ENCODE measurements at places on chromosomes 7 and 10.
A peak's percentile ranks its signal among the peaks of the same experiment; 100 is the strongest.

DNA sequence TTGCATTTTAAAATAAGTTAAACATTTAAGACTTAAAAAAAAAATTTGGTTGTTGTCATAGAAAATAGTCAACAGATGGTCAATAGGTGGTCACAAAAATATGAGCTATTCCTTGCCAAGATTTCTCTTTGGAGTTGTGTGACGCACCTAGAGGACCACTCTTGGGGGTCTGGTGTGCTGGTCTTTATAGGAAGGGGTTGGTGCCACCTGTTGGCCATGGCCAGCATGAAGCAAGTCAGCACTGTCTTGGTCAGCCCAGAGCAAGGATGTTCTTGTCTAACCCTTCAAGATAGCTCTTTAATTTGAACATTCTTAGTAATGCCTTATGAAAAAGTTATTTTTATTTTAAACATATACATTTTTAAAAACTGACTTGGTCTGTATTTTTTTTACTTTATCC is 267.9 kb upstream of the CNTNAP2 start:
- DNase-seq = peak; percentile 1

DNA sequence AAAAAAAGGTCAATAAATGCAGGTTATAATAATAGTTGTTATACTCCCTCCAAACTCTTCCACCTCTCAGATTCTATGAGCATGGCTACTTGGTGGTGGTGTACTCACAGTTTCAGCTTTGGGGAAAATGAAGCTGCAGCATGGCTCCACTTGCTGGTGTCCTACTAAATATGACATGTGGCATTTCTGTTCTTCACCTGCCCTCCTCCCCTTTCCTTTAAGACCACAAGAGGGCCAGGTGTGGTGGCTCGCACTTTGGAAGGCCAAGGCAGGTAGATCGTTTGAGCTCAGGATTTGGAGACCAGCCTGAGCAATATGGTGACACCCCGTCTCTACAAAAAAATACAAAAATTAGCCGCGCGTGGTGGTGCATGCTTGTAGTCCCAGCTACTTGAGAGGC is 101.1 kb downstream of the SLC37A3 start:
- DNase-seq = no peak

DNA sequence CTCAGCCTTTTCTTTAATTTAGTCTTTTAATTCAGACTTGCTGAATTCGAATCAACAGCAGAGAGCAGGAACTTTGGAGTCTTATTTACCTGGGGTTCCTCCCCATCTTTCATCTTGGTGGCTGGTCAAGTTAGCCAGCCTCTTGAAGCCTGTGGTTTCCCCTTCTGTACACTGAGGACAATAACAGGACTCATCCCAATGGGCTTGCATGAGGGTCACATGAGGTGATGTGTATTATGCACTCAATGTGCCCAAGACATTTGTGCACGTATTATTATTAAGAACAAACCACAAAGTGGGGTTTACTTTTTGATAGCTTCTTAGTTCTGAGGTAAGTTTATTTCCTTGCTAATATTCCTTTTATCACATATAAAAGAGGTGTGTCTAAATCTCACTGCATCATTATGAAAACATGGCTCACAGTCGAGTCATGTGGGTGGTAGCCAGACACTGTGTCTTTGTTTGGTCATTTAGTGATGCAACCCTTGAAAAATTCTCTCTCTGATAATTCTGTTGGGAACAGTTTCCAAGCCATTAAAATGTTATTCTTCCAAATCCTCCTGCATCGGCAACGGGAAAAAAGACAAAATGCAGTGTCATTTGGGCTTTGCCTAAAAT is 86.5 kb upstream of the GRB10 start:
- peak; percentile 28 for DNase-seq

DNA sequence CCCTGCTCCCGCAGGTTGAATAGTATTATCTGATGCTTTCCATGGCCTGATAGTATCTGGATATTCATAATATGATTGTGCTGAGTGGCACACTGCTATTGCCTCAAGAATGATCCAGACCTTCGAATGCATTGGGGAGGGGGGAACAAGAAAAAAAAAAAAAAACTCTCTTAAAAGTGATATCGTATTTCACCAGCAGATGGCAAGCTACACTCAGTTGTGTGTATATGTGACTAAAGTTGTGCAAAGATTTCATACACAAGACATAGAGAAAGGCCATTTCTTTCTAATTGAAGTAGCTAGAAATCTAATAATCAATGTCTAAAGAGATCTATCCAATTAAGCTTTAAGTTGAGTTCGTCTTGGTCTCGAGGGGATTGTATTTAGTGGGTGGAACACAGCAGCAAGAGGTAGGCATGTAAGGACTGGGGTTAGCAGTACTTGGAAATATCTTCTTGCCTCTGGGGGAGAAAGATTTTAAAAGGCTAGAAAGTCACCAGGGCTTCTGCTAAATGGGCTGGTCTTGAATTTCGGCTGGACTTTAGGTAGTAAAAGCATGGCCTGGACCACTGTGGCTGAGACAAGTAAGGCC is 15.3 kb downstream of the SFRP4 start:
- DNase-seq = no peak

- DNase-seq = no peak
Measured at GRCh38 chr7:145860809-145861208, 255.8 kb upstream of the CNTNAP2 start.

DNA sequence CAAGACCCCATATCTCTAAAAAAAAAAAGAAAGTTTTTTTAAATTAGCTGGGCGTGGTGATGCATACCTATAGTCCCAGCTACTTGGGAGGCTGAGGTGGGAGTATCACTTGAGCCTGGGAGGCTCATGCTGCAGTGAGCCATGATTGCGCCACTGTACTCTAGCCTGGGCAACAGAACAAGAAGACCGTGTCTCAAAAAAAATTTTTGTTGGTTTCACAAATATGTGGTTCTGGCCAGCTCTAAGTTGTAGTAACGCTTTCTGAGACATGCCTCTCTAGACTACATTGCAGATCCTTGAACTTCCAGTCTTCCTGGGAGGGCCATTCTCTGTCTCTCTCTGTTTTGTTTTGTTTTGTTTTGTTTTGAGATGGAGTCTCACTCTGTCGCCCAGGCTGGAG is 24.6 kb upstream of the RHBDD2 start:
- DNase-seq = no peak

- no peak for DNase-seq
Measured at GRCh38 chr10:106380706-106381105, 783.8 kb downstream of the SORCS1 start.

GRCh38 chr10:116785867-116786266 is 43.5 kb upstream of the HSPA12A start:
- no peak for DNase-seq

- DNase-seq = no peak
Measured at GRCh38 chr7:70116244-70116643, 518.0 kb downstream of the AUTS2 start.

DNA sequence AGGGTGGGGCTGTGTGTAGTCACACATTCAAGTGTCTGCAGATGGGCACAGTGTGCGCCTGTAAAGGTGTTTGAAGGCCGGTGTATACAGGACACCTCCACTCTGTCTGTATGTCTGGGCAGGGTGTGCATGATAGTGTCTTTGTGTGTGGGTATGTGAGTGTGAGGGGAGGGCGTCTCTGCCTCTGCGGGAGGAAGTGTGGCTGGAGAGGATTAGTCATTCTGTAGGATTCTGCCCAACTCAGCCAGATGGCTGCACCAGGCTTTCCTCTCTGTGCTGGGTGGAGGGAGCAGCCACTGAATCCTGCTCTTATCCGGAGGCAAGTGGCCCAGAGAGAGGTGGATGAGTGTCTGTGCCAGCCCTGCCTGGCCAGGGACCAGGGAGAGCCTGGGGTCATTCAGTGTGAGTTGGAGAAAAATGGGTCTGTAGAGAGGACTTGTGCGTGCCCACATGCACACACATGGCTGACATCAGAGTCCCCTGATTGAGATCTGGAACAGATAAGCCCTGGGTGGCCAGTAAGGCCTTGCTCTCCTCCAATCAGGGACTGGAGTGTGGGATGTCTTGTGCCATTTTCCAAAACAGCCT is 1.7 kb downstream of the SFXN3 start:
- DNase-seq = peak; percentile 66

DNA sequence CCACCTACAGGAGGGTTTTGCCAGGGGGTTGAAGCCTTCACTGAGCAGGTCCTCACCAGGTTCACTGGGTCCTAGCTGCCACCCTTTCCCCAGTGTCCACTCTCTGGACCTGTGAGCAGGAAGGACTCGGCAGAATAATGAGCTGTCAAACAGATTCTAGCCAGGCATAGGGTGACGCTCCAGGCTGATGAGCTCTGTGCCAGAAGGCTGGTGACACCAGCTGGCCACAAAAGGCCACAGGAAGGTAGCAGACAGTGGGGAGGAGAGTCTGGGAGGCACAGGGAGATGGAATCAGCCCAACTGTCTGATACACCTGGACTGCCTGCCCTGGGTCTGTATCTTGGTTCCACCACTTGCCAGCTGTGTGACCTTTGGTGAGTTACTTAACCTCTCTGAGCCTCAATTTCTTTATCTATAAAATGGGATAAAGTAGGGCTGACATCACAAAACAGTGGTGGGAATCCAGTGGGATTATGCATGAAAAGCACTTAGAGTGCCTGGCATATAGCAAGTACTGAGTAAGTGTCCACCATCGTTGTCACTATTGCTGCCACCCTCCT is 26.7 kb upstream of the NDST2 start:
- DNase-seq = no peak

- no peak for DNase-seq
Measured at GRCh38 chr10:110704070-110704469, 59.9 kb downstream of the RBM20 start.

DNA sequence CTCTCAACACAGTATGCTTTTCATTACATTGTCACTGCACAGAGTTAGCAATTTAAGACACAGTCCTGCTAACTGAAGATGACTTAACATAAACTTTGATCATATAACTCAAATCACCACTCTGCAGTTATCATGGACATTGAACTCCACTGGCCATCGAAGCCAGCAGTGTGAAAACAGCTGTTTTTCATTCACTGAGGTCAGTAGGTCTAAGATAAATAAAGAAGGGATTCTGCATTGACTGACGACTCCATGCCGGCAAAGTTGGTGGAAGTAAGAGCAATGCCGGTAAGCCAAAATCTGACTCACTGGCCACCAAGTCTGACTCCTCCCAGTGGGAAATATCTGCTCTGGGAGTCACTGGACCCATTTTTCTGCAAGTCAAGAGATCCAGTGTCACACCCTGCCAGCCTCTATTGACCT is 449.9 kb upstream of the ANKRD30A start:
- peak; percentile 65 for DNase-seq

DNA sequence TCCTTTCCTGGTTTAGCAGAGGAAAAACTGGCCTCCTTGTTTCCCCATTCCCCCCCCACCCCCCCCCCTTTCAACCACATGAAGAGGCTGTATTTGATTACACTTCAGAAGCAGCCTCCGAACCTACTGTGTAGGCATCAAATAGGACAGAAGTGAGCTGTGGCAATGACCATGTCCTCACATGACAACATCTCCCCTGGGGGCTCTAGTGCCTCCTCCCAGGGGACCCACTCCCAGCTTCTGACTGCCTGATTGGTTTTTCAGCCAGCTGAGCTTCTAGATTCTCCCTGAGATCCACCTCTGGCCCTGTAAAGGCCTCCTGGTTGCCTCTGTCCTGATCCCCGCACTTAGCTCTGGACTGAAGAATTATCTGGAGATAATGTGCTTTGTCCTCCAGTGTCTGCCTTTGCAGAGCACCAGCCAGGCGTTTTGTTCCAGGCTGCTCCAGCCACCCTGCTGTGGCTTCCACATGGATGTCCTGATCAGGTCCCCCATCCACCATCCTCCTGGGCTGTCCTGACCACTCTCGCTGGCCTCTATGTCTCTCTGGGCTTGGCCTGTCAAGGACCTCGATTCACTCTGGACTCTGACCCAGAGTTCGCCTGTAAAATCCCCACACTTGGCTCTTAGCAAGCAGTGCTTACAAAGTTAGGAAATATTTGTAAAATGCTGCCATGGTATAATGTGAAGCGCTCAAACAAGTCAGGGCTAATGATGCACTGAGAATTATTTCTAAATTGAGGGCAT is 42.4 kb upstream of the TOMM7 start:
- no peak for DNase-seq

GRCh38 chr7:158814637-158815036 is 14.7 kb downstream of the ESYT2 start:
- no peak for DNase-seq

GRCh38 chr10:110747609-110748464 is 103.7 kb downstream of the RBM20 start:
- DNase-seq = peak; percentile 5

DNA sequence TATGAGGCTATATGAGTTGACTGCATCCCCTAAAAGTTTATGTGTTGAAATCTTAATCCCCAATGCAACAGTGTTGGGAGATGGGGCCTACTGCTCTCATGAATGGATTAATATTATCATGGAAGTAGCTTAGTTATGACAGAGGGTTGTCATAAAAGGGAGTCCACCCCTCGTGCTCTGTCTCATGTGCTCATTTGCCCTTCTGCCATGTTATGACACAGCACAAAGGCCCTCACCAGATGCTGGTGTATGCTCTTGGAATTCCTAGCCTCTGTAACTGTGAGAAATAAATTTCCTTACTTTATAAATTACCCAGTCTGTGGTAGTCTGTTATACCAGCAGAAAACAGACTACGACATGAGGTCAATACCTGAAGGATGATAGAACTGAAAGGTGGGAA is 17.6 kb upstream of the PANK1 start:
- DNase-seq = no peak

GRCh38 chr7:108200326-108200725 is 70.2 kb upstream of the LAMB4 start:
- DNase-seq = no peak

DNA sequence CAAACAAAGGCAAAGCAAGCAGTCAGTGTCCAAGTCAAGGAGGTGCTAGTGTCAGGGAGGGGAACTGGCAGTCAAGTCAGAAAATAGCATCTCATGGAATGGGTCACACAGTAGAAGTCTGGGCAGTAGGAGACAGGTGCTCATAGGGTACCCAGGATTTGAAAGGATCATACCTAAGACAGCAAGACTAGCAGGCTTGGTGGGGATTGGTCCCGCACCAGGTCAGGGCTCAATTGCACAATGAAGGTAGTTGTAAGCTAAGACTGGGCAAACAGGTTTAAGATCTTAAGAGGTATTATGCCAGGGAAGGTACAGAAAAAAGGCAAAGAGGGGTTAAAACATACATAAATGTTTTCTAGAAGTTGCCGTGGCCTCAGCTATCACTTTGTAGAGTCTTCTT is 181.4 kb upstream of the ETV1 start:
- no peak for DNase-seq

DNA sequence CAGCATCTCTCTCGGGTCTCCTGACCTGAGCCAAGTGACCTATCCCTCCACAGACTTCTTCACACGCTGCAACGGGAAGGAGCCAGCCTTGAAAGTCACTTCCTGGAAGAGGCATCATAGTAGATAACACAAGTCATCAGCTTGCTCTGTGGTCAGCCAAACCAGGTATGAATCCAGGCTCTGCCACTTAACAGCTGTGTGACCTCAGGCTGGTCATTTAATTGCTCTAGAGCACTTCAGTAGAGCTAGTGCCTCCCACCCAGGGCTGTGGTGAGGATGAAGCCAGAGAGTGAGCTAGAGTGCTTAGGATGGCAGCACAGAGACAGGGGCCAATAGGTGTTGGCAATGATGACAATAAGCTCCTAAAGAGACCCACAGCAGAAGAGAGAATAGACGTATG is 247.7 kb upstream of the ZMIZ1 start:
- no peak for DNase-seq

GRCh38 chr10:102460836-102461186 is 9.5 kb upstream of the C10orf95 start:
- DNase-seq = no peak

GRCh38 chr10:125698481-125698998 is 15.6 kb upstream of the TEX36 start:
- DNase-seq = no peak

GRCh38 chr7:74223711-74224510 is 14.1 kb downstream of the LAT2 start:
- DNase-seq = no peak

GRCh38 chr7:118288098-118288497 is 63.6 kb downstream of the ANKRD7 start:
- no peak for DNase-seq

- DNase-seq = no peak
Measured at GRCh38 chr10:52466464-52466863, 152.4 kb downstream of the DKK1 start.

Measured in fibroblast of skin of left quadriceps (primary cell).